ENCODE measurements at places on chromosomes 4 and X. TPM values are rescaled to one million over a fixed set of nuclear protein-coding genes. Genes with fewer than 3 reads are reported as not detected.

DNA sequence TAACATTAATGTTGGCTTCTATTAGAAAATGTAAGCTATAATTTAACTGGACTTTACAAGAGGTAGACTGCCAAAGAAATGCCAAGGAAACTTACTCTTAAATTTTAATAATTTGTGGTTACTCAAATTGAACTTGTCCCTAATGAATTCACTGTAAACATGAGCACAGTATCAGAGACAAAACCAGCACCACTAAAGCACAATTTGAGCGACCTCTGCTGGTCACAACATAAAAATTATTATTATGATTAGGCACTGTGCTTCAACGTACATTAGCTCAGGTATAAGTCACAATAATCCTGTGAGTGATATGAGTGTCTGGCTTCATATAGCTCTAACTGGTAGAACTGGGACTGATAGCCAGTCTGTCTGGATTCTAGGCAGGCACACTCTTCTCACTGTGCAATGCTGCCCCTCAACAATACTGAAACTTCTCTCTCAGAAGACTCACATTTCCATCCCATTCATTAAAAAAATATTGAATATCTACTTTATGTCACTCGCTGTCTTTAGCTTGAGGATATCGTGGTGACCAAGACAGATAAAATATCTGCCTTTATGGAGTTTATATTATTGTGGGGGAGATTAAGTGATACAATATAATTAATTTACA, 8.0 kb downstream of the NUDT6 start:
- DNase-seq, result no peak

GRCh38 chr4:113153529-113154101, 104.2 kb downstream of the ANK2 start:
- no peak for DNase-seq

The SLC9B1 gene
- total RNA-seq, result 0.49 TPM

The PPP2R2C gene
- 32.0 TPM for total RNA-seq

GRCh38 chr4:8198906-8199593, at the start of gene SH3TC1:
Gene SH3TC1 (plus strand): TSS chr4:8199290. CDS start chr4:8205195, 5,905 bp downstream.
- DNase-seq, result peak; percentile 36

The DGKK gene
- total RNA-seq, result not detected

- no peak for DNase-seq
Observed at GRCh38 chr4:7938266-7938608, 1.4 kb downstream of the AFAP1 start.

The KIAA1210 gene
- not detected for total RNA-seq

DNA sequence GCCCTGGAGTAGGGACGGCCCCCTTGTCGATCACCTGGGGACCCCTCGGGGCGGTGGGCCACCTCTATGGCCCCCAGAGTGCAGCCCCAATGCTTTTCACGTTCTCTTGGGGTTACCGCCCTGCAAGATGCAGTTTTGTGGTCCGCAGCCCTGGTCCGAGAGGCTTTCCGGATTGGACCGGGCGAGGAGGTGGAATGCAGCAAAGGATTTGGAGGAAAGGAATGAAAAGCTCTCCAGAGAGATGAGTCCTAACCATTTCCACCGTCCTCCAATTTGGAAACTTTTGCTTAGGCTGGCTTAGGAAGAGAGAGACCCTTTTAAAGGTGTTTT, 601 bp downstream of the SLC25A43 start:
- DNase-seq, result no peak

The GAGE12J gene
- not detected for total RNA-seq

DNA sequence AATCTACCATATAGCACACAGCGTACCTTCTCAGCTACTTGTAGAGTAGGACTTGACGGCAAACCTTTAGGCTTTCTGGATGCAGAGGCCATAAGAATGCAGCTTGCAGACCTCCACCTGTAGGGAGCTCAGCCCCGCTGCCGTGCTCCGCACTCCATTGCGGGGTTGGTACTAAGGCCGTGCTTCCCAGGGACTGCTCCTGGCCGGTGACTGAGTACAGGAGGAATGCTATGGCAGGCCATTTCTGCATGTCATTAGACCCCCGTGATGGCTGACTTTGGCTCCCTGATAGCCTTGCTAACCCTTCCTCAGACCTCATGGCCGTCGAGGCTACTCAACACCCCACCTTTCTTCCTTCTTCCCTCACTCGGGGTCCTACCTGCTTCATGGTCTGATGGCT, 26.4 kb downstream of the TIGD2 start:
- DNase-seq, result no peak

DNA sequence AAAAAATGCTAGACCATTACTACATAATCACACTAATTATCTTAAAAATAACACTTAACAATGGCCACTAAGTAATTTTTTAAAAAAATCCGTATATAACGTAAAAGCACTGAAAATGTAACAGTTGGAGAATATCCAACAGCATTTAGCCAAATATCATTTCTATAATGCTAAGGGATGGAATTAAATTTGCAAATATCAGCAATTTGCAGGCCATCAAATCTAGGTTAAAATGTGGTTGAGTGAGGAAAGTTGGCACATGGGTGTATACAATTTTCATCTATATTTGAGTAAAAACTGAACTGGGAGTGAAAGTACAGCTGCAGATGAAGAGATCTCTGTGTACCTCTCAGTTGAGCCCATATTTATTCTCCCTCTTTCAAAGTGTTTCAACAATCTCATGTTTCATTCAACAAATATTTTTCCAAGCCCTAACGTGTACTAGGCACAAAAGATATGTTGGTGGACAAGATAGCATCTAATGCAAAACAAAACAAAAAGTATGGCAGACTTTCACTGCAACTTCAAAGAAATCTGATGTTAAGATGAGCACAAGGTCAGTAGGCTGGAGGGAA, 63.0 kb downstream of the MBNL3 start:
- no peak for DNase-seq

Data from esophagus squamous epithelium (tissue), 5 donors.